CD4-positive, alpha-beta T cell treated with Interleukin-21 for 1 hour (primary cell): ENCODE measurements at places on chromosomes 7 and 10.

DNA sequence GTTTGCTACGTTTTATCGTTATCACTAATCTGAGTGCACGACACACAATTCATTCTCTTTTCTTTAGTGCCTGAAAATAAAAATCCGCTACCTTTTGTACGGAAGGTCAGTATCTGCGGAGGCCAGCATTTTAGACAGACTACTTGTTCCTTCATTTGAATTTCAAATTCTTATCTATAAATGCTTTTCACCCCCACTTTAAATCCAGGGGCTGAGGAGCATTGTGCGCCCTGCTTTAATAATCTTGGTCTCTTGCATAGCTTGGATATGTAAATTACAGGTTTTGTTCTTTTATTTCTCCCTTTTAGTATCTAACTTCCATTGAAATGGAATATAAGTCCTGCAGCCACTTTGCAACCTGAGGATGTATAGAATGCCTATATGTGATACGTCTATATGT, 44.7 kb downstream of the NRP1 start:
- no peak for DNase-seq

DNA sequence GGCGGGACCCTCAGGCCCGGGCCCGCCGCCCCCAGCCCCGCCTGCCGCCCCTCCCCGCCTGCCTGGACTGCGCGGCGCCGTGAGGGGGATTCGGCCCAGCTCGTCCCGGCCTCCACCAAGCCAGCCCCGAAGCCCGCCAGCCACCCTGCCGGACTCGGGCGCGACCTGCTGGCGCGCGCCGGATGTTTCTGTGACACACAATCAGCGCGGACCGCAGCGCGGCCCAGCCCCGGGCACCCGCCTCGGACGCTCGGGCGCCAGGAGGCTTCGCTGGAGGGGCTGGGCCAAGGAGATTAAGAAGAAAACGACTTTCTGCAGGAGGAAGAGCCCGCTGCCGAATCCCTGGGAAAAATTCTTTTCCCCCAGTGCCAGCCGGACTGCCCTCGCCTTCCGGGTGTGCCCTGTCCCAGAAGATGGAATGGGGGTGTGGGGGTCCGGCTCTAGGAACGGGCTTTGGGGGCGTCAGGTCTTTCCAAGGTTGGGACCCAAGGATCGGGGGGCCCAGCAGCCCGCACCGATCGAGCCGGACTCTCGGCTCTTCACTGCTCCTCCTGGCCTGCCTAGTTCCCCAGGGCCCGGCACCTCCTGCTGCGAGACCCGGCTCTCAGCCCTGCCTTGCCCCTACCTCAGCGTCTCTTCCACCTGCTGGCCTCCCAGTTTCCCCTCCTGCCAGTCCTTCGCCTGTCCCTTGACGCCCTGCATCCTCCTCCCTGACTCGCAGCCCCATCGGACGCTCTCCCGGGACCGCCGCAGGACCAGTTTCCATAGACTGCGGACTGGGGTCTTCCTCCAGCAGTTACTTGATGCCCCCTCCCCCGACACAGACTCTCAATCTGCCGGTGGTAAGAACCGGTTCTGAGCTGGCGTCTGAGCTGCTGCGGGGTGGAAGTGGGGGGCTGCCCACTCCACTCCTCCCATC, 82.7 kb downstream of the PAX2 start:
- peak; percentile 15 for DNase-seq

DNA sequence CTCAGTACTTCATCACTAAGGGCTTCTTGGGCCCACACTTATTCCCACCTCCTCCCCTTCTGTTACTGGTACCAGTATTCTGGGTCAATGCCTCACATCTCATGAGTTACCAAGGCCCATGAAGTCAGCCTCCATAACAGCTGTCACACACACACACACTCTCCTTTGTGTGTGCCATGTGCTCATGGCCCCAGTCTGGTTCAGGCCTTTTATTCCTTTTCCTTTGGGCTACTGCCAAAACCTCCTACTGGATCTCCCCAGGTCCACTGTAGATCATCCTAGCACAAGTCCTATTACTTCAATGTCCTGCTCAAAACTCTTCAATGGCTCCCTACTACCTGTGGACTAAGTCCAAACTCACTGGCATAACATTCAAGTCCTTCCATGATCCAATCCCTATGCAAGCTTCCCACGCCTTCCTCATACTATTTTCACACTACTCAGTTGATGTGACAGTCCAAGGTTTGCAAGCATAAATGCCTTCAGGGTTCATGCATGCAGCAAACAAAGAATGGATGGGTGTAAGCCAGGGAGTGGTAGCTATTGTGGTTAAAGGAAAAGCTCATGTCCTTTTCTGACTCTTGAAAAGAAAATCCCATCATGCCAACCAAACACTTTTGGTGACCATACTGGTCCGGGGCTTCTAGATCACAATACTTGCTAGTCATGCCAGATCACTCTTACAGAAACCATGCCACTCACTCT, 68.1 kb downstream of the CCDC6 start:
- no peak for DNase-seq

- DNase-seq: no peak
These were observed 82.3 kb downstream of the SLIT1 start for GRCh38 chr10:97103316-97104080.

GRCh38 chr10:22682237-22683139, 31.9 kb downstream of the PIP4K2A start:
- peak; percentile 78 for DNase-seq

DNA sequence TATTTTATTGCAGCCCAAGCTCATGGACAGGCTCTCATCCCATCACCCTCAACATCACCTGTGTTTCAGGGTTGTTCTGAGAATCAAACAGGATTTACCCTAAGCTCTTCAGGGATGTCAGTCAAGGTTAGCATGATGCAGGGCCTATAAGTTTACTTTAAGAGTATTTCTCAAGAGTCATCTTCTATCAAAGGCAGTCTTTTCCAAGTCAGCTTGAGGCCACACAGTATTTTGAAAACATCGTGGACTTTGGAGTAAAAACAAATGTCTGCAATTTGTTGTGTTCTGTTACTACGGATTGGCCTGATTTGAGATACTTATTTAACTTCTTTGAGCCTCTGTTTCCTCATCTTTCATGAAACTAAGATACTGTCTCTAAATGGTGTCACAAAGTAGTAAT, 42.0 kb upstream of the NRP1 start:
- DNase-seq: no peak

DNA sequence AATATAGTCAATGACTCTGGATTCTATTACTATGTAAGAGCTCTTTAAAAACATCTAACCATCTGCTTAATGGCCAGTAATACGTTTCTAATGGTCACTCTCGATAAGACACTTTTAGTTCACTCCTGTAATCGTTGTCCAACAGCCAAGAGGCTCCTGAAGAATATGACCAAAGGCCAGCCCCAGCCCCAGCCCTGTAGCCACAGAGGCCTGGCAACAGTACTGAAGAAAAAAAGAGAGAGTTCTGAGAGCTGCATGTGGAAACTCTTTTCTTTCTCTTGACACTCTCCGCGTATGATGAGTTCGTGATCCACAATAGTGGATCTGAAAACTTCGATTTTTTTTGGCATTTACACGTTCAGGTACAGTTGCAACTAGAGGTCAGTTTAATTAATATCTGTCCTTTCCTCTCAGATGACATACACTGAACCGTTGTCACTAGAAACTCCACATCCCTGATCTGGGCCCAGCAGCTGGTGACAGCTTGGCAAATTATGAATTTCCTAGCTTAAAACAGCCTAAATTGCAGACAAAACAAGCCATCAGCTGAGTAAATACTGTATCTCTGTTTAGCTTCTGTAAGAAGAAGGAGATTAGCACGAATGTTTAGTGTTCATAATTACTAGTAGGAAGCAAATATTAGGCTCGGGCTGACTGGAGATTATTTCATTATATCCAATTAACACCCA, 456.7 kb downstream of the LRMDA start:
- DNase-seq: no peak

- peak; percentile 50 for DNase-seq
These were observed 488 bp downstream of the EIF4H start for GRCh38 chr7:74174606-74175082.

GRCh38 chr10:99394256-99394655, 36.2 kb downstream of the GOT1 start:
- DNase-seq: no peak

DNA sequence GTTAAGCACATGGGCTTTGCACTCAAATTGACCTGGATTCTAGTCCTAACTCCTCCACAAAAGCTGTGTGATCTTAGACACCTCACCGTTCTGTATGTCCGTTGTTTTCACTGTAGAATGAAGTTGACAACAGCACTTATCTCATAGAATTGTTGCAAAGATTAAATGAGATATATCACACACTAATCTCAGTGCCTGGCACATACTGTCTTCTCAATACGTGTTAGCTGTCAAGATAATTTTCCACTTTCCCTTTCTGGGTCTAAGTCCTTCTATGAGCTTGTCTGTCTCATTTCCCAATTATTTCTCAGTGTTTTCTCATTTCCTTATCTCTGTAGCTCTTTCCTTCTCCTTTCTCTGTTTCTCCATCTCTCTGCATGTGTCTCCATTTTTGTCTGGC, 296.6 kb downstream of the KCNMA1 start:
- no peak for DNase-seq

- DNase-seq: no peak
These were observed 146.9 kb upstream of the ZMIZ1 start for GRCh38 chr10:78921895-78922294.
